HCT116 (cell line): ENCODE measurements at places on chromosomes 11 and 22.

DNA sequence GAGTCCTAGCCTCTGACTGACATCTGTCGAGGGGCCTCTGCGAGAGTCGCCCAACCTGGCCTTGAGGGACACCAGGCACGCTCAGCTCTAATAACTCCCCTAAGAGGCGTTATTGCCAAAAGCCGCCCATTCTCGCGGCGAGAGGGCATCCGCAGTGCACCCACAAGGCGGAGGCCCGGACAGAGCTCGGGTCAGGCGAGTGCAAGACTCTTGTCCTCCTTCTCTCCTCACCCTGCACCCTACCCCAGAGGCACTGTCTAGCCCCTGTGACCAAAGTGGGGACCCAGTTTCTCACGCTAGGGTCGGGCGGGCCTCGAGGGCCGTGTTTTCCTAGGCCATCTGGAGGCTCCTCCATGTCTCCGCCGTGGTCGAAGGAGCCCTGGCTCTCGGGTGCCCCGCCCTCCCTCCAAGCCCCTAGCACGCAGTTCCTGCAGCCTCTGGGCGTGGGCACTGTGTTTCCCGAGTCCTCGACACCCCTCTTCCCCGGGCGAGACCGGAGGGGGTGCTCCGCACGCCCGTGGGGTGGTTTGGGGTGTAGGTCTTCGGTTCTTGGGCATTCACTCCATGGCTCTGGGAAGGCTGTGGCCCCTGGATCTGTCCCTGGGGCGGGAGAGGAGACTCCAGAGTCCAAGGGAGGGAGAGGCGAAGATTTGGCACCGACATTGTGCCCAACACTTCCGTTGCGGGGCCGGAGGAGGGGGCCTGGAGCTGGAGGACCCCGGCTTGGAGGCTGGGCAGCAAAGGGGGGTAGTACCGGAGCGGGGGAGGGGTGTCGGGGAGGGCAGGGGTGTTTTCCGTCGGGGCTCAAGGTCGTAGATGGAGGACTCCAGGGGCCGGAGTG, 1.0 kb downstream of the CHRM4 start:
- H3K27ac ChIP-seq: no peak overlapping the region
- no peaks in the 10 kb centered on the region for H3K27me3 ChIP-seq
- no peaks in the 10 kb centered on the region for H3K36me3 ChIP-seq
- H3K4me3 ChIP-seq: no peak overlapping the region

GRCh38 chr11:1749395-1750351, 722 bp downstream of the IFITM10 start:
- H3K36me3 ChIP-seq: no peaks in the 10 kb centered on the region
- no peak overlapping the region for H3K4me3 ChIP-seq
- H3K27me3 ChIP-seq: no peaks in the 10 kb centered on the region
- no peak for DNase-seq
- no peaks in the 10 kb centered on the region for H3K4me1 ChIP-seq

GRCh38 chr11:75311858-75312288, 39.6 kb downstream of the ARRB1 start:
- H3K36me3 ChIP-seq: no peaks in the 10 kb centered on the region
- no peak overlapping the region for H3K27ac ChIP-seq
- no peak overlapping the region for H3K4me3 ChIP-seq
- H3K27me3 ChIP-seq: no peaks in the 10 kb centered on the region
- DNase-seq: no peak
- H3K4me1 ChIP-seq: peaks cover 21% of the 10 kb centered on the region

- peaks cover 6% of the 10 kb centered on the region; the same call in 1 of the 2 replicates for H3K4me1 ChIP-seq
- H3K36me3 ChIP-seq: no peaks in the 10 kb centered on the region
- no peaks in the 10 kb centered on the region for H3K27me3 ChIP-seq
- no peak for DNase-seq
- H3K27ac ChIP-seq: no peak overlapping the region
- H3K4me3 ChIP-seq: no peak overlapping the region
These were observed 93.2 kb downstream of the LDLRAD3 start for GRCh38 chr11:36037031-36037430.

GRCh38 chr11:1834062-1834610, 654 bp upstream of the SYT8 start:
- peak overlapping the region; percentile 37; the same call in 1 of the 2 replicates for H3K4me3 ChIP-seq
- peak; percentile 74 for DNase-seq
- peak overlapping the region; percentile 70 for H3K27ac ChIP-seq

GRCh38 chr11:76776472-76776871, 6.7 kb upstream of the TSKU start:
- no peak overlapping the region for H3K4me3 ChIP-seq
- no peak overlapping the region for H3K27ac ChIP-seq
- DNase-seq: no peak
- no peaks in the 10 kb centered on the region for H3K27me3 ChIP-seq

DNA sequence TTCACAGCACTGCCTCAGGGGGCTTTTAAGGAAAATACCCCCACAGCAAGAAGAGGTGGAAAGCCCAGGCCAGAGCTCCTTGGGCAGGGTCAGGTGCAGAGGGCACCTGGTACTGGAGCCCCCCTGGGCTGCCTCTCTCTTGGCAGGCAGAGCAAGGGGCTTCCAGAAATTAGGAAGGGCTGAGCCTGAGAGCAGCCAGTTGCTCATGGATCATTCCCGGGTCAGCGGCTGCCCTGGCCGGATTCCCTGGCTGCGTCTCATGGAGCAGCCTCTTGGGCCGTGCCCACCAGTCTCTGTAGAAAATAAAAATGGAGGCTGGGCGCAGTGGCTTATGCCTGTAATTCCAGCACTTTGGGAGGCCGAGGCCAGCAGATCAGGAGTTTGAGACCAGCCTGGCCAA, 10.3 kb upstream of the OMP start:
- H3K4me3 ChIP-seq: no peak overlapping the region
- H3K36me3 ChIP-seq: no peaks in the 10 kb centered on the region
- no peak overlapping the region for H3K27ac ChIP-seq
- H3K27me3 ChIP-seq: no peaks in the 10 kb centered on the region
- H3K4me1 ChIP-seq: 0 out of 2 replicates have a peak, but pooled peaks cover 2% of the 10 kb centered on the region

DNA sequence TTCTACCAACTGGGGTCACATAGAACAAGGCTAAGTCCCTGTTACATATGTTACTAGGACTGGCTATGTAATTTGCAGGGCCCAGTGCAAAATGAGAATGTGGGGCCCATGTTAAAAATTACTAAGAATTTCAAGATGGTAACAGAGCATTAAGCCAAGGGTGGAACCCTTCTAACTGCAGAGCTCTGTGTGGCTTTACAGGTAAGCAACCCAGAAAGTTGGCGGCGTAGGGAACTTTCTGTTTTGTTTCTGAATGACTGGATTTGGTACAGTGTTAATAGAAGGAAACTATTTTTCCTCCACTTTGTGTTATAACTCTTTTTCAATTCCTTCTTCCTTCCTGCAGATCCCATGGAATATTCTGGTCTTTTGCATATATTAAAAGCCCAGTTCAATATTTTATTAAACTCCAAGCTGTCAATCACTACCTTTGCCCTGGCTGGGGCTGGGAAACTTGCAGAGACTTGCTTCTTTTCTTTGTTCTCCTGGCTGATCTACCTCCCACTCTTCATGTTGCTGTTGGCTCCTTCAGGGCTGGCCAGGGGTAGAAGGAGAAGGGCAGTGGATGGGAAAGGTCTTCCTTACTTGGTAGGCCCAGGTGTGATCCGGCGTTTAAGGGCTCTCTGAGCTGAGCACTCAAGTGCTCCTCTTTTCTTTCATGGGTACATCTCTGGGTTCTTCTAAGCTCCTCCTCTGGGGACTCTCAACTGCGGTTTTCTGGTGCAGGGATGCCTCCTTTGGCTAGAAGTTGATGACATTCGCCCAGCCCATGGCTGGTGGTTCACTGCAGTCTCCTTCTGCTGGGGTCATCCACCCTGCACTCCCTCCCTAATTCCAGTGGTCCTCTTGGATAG, 67.7 kb downstream of the SNX19 start:
- peaks cover 15% of the 10 kb centered on the region for H3K4me1 ChIP-seq
- H3K27me3 ChIP-seq: no peaks in the 10 kb centered on the region
- no peak for DNase-seq

DNA sequence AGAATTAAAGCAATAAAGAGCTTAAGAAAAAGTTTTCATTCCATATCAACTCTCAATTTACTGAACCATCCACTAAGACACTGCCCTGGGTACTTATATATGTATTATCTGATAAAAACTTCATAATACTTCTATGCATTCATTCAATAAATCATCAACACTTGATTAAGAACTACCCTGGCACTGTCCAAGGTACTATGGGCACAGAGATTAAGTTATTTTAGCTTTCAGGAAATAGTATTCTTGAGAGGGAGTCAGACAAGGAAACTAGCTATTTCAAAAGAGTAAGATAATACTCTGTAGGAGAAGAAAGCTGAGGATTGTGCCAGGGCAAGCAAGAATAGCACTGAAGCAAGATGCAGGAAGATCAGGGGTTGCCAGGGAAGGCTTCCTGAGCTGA, 640.8 kb downstream of the FAM181B start:
- no peak overlapping the region for H3K27ac ChIP-seq
- DNase-seq: no peak
- no peak overlapping the region for H3K4me3 ChIP-seq
- no peaks in the 10 kb centered on the region for H3K4me1 ChIP-seq

- peak overlapping the region; percentile 71 for H3K27ac ChIP-seq
- H3K36me3 ChIP-seq: no peaks in the 10 kb centered on the region; the same call in 1 of the 2 replicates
- no peak for DNase-seq
- H3K4me3 ChIP-seq: peak overlapping the region; percentile 64
- peaks cover 21% of the 10 kb centered on the region for H3K4me1 ChIP-seq
These were observed 30.5 kb downstream of the ARAP1 start for GRCh38 chr11:72721689-72722049.

DNA sequence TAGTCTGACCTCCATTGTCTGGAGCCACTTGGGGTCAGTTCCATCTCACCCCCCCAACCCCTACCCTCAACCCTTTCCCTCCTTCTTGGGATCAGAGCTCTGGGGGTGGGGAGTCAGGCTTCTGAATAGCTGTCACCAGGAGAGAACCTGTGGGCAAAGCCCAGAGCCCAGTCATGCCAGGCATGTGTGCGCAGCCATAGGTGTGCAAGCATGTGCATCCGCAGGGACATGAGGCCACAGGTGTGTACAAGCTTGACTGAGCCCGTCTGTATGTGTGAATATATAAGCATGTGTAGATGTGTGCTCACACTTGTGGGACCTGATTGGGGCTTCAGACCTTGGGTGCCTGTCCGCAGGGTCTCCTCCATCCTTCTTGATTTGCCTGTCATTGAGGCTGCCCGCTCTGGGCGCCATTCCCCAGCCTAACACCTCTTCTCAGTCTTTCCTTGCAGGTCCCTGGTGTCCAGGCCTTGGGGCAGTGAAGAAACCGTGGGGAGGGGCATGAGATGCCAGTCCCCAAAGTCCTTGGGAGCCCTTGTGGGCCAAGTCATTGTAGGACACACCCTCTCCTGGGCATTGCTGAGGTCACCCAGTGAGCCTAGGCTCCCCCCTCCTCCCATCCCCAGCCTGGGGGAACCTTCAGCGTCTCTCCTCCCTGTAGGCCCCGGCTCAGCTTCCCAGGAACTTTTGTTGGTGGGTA, 9.0 kb downstream of the ATG16L2 start:
- DNase-seq: no peak
- H3K4me3 ChIP-seq: no peak overlapping the region
- no peak overlapping the region for H3K27ac ChIP-seq
- peaks cover 19% of the 10 kb centered on the region for H3K4me1 ChIP-seq

DNA sequence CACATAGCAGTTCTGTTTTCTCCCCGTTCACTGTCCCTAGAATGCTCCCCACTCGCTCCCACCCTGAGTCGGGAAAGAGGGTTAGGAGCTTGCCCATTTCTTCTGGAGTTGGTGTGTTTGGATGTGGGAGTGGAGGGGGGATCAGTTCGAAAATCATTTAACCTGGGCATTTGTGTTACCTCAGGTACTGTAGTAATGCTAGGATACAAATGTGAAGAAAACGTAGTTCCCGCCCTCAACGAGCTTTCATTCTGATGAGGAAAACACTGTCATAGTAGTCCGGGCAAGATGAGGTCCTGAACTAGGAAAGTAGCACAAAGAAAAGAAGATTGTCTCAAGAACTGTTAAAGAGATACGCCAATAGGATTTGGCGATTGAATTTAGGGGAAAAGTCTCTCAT, 539 bp downstream of the SDHD start:
- no peak for DNase-seq
- H3K4me1 ChIP-seq: no peaks in the 10 kb centered on the region
- peak overlapping the region; percentile 65 for H3K27ac ChIP-seq
- no peaks in the 10 kb centered on the region for H3K27me3 ChIP-seq
- peaks cover 50% of the 10 kb centered on the region for H3K36me3 ChIP-seq

DNA sequence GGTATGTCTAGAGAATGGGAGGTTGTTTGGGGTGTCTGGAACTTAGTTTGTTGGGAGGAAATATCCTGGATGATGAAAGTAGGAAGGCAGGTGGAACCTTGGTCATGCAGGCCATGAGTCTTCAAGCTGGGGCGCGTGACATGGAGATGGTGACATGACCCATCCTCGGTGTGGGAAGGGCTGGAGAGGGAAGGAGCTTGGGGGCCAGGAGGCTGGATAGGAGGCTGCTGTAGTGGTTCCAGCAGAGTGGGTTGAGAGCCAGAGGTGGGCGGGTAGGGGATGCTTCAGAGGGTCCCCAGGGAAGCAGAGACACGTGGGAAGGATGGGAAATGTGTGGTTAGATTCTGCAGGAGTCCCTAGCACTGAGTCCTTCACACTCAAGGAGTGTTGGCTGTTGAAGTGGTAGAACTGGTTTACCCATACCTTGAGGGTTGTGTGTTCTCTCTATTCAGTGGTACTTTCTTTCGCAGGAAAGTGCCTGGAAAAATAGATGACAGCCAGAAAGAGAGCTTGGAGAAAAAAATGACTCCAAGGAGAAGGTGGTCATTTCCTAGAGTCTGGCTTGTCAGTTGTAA, 56.8 kb downstream of the LDLRAD3 start:
- no peak for DNase-seq
- no peaks in the 10 kb centered on the region for H3K36me3 ChIP-seq
- no peak overlapping the region for H3K4me3 ChIP-seq
- no peak overlapping the region for H3K27ac ChIP-seq
- H3K27me3 ChIP-seq: no peaks in the 10 kb centered on the region

DNA sequence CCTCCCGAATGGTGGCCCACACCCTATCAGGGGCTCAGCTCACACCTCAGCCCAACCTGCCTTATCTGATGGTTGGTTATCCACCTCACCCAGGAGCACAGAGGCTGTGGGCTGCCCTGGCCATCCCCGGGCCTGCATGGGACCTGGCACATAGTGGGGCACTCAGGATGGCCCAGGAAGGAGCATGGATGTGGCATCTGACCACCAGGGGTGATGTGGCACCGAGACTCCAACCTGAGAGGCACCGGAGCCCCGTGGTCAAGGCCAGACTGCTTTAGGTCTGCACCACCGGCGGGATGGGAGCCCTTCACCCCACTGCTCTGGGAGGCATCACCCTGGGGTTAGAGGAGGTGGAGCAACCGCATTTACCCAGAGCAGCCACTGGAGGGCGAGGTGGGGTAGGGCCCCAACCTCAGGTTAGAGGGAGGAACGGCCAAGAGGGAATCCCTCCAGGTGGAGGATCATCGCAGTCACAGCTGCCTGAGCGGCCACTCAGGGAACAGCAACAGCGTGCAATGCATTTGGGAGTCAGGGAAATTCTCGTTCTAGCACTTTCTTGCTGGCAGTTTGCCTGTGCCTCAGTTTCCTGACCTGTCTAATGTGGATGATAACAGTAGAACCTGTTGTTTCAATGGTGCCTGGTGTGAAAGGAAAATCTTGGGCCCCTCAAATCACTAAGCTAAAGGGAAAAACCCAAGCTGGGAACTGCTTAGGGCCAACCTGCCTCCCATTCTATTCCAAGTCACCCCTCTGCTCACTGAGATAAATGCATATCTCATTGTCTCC, 52.9 kb upstream of the CARS1 start:
- H3K4me3 ChIP-seq: no peak overlapping the region
- H3K4me1 ChIP-seq: no peaks in the 10 kb centered on the region
- H3K27me3 ChIP-seq: no peaks in the 10 kb centered on the region
- peak; percentile 37 for DNase-seq
- H3K36me3 ChIP-seq: peaks cover 7% of the 10 kb centered on the region
